G401 (cell line): ENCODE measurements at places on chromosomes 12 and 14. TPM values are rescaled to one million over a fixed set of nuclear protein-coding genes. Genes with fewer than 3 reads are reported as not detected.

LRFN5 gene
- not detected in 2 replicates for total RNA-seq

DNA sequence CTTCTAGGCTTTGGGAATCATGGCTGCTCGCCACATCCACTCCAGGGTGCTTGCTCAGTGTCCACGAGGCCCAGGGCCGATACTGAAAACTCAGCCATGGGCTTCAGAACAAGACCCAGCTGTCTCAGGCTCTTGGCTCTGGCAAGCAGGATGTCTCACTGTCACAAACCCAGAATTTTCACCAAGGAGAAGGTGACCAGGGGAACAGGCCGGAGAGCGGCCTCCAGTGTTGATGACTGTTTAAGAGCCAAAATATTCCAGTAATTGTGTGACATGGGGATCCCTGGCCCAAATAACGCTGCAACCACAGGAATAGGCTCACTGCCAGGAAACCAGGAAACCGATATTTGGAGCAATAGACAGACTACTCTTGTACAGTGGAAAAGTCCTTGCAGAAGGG lies 9.8 kb upstream of the SERPINA5 start:
- peak; percentile 2 for DNase-seq

DNA sequence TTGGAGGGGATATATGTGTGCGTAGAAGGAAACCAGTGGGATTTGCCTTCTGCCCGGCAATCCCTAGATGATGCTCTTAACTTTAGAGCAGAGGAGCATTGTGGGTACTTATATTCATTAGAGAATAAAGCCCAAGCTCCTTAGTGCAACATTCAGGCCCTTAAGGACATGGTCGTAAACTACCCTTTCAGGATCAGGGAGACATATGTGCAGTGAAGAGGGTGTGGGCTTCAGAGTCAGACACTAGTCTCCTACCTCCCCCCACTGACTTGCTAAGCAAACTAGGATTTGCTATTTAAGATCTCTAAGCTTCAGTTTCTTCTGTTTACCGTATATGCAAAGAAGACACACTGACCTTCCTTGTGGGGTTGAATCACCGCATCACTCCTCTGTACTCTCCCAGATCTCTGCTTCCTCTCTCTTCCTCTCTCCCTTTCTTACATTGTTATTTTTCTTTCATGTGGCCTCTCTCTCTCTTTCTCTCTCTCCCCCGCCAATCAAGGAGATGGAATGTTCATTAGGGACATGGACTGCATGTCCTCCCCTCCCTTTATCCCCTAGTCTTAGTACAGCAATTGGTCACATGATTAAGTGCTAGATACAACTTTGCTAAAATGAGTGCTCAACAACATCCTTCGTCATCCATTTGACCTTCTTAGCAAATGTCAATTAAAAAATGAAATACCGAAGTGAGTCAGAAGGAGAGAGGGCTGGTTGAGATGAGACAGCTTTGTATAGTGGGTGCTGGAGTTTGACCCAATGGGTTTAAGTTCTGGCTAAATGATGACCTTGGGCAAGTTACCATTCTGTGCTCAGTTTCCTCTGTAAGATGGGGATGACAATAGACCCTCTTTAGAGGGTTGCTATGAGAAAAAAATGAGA lies 91.7 kb downstream of the TMX1 start:
- DNase-seq = no peak

DNA sequence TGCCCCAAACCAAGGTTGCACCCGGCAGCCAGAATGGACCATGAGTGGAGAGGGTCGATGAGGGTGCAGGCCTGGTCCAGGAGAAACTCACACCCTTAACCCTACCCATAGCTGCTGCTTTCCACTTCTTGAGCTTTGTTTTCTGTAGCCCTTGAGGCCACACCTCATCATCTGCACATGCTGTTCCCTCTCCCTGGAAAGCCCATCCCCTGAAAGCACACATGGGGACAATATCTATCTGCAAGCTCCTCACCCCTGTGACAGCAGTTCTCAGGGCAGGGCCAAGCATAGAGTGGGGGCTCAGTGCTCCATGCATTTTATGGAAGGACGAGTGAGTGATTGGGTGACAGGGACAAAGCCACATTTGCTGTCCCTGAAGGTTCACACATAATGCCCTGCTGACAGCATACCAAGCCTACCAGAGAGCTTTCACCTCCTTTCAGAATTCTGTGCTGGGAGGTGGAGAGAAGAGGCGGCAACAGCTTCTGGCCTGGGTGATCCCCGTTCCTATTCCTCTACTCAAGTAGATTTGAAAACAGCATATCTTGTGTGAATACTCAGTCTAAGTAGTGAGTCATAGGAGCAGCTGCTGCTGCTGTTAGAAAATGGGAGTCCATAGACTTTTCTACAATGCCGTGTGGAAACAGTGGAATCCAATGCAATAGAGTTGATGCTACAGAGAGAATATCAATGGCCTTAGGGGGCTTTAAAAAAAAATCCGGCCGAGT lies 44.6 kb downstream of the SRGAP1 start:
- no peak for DNase-seq
